ENCODE measurements at places on chromosomes 16 and 17.

DNA sequence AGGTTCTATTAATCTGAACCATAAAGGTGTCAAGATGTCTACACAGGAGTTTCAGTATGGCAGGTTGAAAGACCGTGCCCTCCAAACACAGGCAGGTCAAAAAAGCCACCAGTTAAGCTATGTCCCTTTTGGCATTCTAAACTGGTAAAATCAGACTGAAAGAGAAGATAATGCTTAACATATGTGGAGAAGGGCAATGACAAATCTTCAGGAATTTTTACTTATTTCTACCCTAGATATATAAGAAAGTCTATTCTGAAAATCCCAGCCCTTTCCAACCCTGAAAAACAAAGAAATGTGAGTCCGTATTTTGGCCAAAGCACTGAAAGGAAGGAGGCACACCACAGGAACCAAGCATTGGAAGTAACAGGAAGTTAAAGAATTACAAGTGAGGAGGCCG lies 16.5 kb downstream of the AP1G1 start:
- no peak for DNase-seq

- DNase-seq, result no peak
Measured at GRCh38 chr17:49850772-49851386, 3.0 kb upstream of the TAC4 start.

GRCh38 chr17:27284811-27285415 lies 9.0 kb upstream of the WSB1 start:
- no peak for DNase-seq

DNA sequence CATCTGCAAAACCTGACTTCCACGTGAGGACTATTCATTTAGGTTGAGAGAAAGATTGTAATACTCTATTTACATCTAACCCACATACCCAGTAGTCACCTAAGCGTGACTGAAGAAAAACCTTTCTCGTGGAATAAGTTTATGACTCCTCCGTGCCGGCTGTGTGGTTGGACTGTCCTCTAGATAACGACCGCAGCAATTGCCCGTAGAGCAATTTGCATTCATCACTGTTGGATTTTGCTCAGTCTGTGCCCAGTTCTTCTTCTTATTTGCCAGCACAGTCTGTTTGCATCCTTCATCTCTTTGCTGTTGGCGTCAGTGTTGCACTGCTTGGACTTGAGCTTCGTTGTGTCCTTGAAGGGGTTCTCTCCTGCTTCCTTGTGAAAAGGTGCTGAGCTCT lies 131.3 kb downstream of the CYB561 start:
- no peak for DNase-seq

DNA sequence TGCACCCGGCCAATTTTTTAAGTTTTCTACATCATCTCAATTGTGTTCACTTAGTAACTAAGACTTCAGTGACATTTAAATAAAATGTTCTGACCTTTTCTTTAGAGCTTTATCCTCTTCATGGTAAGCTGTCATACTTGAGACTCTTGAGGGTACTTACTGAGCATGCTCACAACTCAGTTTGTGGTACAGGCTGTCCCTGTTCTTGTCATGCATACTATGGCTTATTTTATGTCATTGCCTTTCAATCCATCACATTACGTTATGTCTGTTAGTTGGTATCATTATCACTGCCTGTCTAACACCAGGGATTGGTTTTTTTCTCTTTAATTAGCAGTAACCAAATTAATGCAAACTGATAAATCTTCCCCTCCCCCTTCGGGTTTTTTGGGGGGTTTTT lies 41.9 kb upstream of the RHBDL3 start:
- DNase-seq, result no peak

- peak; percentile 69 for DNase-seq
Measured at GRCh38 chr17:42773290-42774035, at the start of gene VPS25. TSS of gene VPS25 (plus strand) at chr17:42773449. CDS start at chr17:42773476, 27 bp downstream.

All from memory B cell (primary cell).